ENCODE measurements at places on chromosomes 4 and X.

DNA sequence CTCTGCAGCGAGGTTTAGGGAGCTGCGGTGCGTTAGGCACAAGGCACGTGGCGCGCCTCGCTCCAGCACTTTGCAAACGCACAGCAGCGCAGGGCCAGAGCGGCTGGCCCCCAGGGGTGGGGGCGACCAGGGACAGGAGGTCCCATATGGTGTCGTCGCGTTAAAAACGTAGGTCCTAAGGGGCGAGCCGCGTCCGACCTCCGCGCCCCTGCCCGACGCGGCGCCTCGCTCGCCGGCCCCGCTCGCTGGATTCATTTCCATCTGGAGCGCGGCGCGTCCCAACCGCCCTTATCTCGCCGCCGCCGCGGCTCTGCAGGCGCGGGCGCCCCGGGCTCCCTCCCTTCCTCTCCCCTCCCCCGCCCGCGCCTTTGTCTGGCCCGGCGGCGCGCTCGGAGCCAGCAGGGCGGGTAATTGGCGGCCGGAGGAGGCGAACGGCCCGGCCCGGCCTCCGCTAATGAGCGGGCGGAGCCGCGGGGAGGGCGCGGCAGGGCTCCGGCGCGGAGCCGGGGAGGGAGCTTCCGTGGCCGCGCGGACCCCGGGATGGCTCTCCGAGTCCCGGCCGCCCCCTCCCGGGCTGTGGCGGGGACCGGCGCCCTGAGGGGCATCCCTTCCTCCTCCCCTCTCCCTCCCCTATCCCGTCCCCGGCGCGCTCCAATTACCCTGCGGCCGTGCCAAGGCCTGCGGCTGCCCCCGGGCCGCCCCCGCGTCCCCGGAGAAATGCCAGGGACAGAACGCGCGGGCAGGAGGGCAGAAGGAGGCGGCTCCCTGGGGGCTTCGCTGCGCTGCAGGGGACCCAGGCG is 409.0 kb downstream of the BCOR start:
- no peak for DNase-seq

GRCh38 chr4:67152976-67153375 is 392.3 kb downstream of the CENPC start:
- no peak for DNase-seq

- peak; percentile 50 for DNase-seq
Observed at GRCh38 chrX:51496501-51497291, at the start of gene NUDT11. TSS of gene NUDT11 (minus strand) at chrX:51496592. CDS start at chrX:51496444, 148 bp downstream.

- no peak for DNase-seq
Observed at GRCh38 chrX:100658941-100659381, 15.0 kb downstream of the SRPX2 start.

- DNase-seq = no peak
Observed at GRCh38 chrX:109089359-109089758, 353.0 kb upstream of the IRS4 start.

GRCh38 chr4:184375027-184375426 is 99.3 kb downstream of the IRF2 start:
- peak; percentile 39 for DNase-seq

GRCh38 chr4:22942920-22943559 is 250.3 kb downstream of the GBA3 start:
- DNase-seq = no peak

GRCh38 chr4:20512033-20512792 is 188.0 kb upstream of the PACRGL start:
- no peak for DNase-seq

GRCh38 chr4:143281507-143282190 is 55.0 kb upstream of the GAB1 start:
- no peak for DNase-seq

DNA sequence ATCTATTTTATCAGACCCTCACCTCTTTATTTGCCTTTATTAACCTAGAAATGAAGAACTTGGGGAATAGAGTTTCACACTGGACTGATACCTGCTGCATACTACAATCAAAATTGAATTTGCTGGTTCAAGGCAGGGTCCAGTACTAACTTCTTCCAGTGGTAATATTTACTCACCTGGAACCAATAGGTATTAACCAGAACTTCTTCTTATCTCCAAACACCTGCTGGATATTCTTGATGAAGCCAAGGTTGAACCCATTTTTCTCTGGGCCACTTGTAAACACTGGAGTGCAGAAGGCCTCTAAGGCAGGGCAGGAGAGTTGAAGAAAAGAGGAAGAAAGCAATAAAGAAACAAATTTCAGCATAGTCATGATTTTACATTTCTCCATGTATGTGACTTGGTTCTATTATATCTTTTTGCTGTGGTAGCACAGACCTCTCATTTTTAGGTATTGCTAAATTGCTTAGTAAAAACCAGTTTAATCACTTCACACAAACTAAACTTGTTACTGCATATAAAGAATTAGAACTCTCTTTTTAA is 101.1 kb downstream of the ZDHHC15 start:
- no peak for DNase-seq

DNA sequence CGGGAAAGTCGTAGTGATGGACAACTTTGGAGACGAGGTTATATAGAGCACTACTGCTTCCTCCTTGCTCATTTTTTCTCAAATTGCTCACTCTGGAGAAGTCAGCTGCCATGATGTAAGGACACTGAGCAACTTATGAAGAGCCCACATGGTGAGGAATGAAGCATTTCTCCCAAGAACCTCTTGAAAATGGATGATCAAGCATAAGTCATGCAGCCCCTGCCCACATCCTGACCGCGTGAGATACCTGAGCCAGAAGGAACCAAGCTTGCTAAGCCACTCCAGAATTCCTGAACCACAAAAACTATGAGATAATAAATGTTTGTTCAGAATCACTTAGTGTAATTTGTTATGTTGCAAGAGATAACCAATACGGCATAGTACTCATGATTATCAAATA is 42.8 kb downstream of the PDE5A start:
- no peak for DNase-seq

- DNase-seq = no peak
Observed at GRCh38 chr4:119794681-119795080, 166.1 kb upstream of the PDE5A start.

GRCh38 chr4:173478201-173478912 is 51.7 kb downstream of the HAND2 start:
- DNase-seq = no peak

DNA sequence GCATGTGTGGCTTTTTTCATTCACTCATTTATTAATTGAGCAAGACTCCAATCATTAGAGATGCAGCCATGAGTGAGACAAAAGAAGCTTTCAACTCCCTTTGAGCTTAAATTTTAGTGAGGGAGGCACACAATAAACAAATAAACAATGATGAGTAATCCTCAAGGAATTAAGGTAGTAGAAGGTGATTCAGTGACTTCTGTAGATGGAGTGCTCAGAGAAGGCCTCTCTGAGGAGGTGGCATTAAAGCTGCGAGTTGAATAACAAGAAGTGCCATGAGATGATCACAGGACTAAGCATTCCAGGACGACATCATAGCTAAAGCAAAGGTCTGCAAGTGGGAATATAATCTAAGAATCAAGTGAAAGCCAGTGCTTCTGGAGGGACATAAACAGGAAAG is 77.6 kb downstream of the NWD2 start:
- no peak for DNase-seq

DNA sequence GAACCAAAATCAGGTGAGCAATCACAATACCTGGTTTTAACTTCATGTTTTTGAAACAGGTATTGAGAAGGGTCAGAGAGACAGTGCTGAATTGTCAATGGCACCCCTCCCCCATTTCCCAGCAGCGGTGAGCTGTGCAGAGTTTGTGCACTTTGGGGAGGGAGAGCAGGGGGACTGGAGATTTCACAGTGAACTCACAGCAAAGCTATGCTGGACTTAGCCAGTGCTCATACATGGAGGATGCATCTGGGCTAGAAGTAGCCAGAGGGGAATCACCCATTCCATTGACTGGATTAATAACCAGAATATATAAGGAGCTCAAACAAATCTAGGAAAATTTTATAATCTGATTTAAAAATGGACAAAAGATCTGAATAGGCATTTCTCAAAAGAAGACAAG is 612.6 kb downstream of the STPG2 start:
- DNase-seq = no peak

DNA sequence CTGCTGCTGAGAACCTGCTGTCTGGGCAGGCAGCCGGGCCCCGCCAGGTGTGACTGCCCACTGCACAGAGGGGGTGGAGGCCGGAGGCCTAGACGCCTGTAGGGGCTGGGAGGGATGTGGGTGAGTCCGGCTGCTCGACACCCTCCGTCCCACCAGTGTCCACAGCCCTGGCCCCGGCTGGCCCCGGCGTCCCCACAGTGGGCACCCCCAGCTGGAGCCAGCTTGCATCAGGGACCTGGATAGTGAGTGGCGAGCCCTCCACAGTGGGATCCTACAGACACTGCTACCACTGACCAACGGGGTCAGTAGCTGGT is 34.7 kb upstream of the SPON2 start:
- no peak for DNase-seq

- no peak for DNase-seq
Observed at GRCh38 chr4:186400676-186401075, 134.7 kb downstream of the F11 start.

DNA sequence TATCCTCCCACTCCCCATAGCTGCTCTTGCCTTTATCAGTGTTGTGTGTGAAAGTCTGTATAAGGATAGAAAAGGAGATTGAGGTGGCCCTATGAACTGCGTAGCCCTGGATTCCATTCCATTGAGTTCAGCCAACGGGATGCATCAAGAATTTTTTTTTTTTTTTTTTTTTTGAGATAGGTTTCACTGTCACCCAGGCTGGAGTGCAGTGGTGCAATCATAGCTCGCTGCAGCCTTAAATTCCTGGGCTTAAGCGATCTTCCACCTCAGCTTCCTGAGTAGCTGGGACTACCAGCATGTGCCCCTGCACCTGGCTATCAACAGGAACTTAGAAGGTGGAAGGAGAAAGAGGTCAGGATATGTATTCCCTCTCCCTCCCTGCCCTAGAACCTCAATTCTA is 187.2 kb upstream of the SPRY1 start:
- DNase-seq = no peak

- DNase-seq = peak; percentile 83
Observed at GRCh38 chr4:164956766-164957643, 20.5 kb downstream of the TRIM61 start.

GRCh38 chr4:183686461-183686860 is 27.4 kb downstream of the TRAPPC11 start:
- DNase-seq = no peak

- peak; percentile 54 for DNase-seq
Observed at GRCh38 chr4:37682701-37683401, 3.3 kb downstream of the RELL1 start.

- DNase-seq = no peak
Observed at GRCh38 chr4:184267206-184267608, 49.5 kb upstream of the ENPP6 start.

DNA sequence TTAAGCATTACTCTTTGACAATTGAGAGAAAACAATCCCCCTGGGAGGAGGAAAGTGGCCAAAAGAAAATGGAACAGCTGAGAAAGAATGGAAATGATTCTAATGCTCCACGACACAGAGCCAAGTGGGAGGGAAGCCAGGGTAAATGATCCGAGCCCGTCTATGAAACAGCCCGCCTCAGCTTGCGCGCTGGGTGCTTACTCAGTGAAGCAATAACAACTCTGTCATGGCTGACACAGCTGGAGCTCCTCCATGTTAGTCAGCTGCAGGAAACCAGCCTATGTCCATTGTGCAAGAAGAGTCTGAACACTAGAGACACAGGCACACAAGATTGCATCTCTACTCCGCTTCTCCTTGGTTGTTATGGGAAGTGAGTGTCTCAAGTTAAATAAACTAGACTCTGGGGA is 19.3 kb downstream of the NOA1 start:
- no peak for DNase-seq

- no peak for DNase-seq
Observed at GRCh38 chr4:18945464-18945863, 923.9 kb upstream of the LCORL start.

GRCh38 chr4:41406113-41406516 is 131.8 kb upstream of the LIMCH1 start:
- DNase-seq = no peak

- DNase-seq = peak; percentile 31
Observed at GRCh38 chr4:74671080-74671698, 123.1 kb downstream of the BTC start.

DNA sequence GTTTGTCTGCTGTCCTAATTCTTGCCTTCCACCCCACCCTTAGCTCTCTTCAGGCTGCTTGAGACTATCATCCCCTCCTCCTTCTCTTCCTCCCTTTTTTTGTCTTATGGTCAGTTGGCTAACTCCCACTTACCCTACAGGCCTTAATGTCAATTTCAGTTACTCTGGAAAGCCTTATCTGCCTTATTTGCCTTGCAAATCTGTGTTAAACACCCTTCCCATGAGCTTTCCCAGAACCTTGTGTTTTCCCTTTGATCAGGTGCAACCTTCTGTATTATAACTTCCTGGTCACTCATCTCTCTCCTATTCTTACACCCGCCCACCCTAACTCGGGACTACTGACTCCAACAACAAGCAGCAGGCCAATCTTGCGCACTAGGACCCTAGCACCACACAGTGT is 74.8 kb downstream of the COX18 start:
- DNase-seq = no peak

- peak; percentile 2 for DNase-seq
Observed at GRCh38 chrX:24767557-24767956, 73.8 kb downstream of the POLA1 start.

GRCh38 chrX:57595381-57595811 is 3.6 kb downstream of the ZXDB start:
- DNase-seq = peak; percentile 34

DNA sequence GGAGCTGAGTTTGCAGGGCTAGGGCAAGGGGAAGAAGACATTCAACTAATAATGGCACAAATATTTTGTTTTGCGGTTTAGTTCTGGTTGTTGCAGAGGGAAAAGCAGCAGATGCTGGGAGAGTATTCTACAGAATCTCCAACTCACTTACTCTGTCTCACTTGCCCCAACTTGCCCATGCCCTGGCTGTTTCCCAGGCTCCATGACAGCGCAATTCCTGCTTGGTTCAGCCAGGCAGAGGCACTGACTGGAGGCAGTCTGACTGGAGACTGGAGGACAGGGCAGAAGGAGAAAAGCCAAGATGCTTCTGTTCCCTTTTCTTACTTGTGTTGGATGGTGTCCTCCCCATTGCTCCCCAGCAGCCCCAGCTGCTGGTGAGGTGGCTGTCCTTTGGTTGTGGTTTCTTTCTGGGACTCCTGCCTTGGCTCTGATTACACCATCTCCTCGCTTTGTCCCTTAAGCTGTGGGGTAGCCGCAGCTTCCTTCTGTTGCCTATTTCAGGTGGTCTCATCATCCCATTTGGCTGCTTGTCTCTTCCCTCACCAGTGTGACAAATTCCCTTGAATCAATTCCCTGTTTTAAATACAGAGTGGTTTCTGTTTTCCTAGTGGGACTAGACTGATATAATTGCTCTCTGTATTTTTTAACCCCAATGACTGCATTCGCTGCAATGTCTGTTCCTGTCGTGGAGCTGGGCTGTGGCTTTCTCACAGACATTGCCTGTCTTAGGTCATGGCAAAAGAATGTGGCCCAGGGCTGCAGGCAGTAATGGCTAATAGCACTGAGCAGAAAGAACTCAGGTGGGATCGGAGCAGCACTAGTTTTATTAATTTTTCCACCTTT is 24.2 kb upstream of the RASL11B start:
- no peak for DNase-seq

Data from activated CD4-positive, alpha-beta T cell treated with anti-CD3 and anti-CD28 coated beads, Interleukin-2, amount 50 U/mL, for 16 hours (primary cell).